ENCODE measurements at places on chromosomes 7 and 10.

GRCh38 chr10:51308116-51308515, 233.8 kb downstream of the PRKG1 start:
- no peak for DNase-seq

GRCh38 chr7:28106321-28106829, 74.2 kb downstream of the JAZF1 start:
- peak; percentile 86 for DNase-seq

DNA sequence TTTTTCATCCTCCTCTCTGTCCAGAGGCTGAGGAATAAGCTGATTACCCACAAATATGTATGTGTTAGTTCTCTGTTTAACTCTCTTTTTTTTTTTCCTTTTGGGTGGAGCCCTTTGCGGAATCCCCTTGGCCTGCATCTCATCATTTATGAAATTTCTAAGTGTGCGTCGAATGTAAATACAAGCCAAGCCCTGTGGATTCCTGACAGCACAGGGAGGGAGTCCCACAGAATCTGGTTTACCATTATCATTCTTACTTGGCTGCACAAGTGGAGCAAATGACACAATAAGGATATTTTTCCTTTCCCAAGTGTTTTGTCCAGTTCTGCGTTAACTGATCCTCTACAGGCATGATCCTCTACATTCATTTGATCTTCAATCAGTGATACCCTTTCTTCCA, 11.4 kb downstream of the STK31 start:
- DNase-seq: no peak

DNA sequence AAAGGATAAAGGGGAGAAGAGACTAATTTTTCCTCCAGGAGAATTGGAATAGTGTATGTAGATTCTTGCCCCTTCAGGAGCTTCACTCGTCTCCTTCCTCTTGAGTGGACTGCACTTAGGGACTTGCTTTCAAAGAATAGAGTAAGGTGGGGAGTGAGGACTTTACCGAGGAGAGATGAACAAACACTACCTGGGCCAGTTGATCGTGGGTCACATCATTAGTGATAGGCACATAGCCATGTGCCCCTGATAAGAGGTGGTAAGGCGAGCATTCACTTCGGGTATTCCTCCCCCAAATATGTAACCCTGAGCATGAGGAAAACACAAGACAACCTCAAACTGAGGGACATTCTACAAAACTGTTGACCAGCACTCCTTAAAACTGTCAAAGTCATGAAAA, 14.6 kb upstream of the KIFBP start:
- no peak for DNase-seq

DNA sequence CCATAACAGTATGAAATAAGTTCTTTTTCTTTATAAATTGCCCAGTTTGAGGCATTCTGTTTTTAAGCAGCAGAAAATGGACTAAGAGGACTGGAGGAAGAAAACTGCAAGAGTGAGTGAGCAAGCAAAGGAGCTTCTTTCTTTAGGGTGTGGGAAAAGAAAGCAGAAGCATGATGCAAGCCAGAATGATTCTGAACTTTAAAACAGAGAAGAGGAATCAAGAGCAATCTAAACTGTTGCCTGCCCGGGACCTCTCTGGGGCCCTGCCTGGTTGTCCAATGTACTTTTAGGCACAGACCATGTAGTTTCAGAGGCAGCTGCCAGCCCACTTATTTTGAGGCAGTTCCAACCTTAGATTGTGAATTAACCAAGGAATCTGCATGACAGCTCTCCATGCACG, 186.3 kb downstream of the PLPP4 start:
- DNase-seq: no peak

DNA sequence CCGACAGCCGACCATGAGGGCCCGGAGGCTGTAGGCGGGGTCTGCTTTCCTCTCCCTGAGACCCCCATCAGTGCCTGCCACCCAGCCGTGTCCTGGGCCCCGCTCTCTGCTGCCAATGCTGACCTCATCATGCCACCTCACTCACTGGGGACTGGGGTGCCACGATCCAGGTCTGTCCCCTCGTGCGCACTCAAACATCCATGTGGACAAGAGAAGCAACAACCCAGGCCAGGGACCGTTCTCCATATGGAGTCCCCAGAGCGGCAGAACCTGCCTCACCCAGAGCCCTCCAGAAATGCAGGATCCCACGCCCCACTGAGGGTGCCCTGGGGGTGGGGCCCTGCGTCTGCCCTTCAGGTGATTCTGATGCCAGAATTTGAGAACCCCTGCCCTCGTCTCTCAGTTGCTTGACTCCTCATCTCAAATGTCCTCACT, 210.0 kb upstream of the PPP2R2D start:
- no peak for DNase-seq

GRCh38 chr10:63337455-63338251, 128.1 kb downstream of the JMJD1C start:
- DNase-seq: no peak

- DNase-seq: no peak
Measured at GRCh38 chr7:13159003-13159402, 471.6 kb downstream of the ARL4A start.
